ENCODE measurements at places on chromosomes 3 and 15.

DNA sequence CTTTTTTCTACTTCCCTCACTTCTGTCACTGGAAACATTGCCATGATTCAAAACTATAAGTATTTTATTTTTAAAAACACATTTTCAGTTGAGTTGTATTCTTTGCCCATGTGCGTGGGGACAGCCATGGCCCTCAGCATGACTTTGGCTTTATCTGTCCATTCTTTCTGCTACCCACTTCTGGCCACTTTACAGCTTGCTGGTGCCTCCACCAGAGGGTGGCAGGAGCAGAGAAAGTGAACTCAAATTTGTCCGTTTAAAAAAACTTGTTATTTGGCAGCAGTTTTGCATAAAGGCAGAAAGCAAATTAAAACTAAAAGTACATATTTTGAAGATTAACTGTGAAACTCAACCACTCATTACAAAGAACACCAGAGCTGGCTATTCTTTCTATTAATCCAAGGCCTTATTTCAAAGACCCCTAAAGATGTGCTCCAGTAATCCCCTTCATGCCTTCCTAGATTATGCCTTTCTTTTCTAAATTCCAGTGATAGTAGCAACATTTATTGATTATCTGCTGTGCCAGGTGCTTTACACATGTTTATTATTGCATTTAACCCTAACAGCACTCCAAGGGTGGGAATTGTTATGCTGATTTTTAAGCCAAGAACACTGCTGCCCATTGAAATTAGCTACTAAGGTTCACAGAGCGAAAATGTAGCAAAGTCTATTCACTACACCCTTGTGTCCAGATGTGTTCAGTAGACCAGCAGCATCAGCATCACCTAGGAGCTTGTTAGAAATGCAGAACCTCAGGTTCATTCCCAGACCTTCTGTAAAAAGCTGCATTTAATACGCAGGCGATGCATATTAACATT, 134.8 kb downstream of the THRB start:
- no peak for DNase-seq

DNA sequence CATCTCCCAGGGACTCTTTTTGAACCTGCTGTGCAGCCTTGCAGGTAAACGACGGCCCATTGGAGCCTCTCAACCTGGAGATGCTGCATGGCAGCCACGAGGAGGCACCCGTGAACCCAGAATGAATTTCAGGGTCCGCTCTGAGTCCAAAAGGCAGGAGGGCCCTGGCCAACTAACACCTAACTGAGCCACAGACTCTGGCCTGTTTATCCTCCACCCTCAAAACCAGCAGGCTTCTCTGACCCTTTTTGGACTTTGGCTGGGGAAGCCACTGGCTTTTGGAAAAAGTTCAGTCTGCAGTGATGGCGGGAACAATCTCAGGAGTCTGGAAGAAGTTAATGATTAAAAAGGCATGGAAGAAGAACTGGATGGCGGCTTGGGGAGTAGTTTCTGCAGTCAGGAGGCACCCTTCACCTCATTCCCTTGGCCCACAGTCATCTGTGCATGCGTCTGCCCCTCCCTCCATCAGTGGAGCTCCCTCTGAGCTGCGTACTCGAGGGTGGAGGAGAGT, 4.1 kb downstream of the PXYLP1 start:
- no peak for DNase-seq

DNA sequence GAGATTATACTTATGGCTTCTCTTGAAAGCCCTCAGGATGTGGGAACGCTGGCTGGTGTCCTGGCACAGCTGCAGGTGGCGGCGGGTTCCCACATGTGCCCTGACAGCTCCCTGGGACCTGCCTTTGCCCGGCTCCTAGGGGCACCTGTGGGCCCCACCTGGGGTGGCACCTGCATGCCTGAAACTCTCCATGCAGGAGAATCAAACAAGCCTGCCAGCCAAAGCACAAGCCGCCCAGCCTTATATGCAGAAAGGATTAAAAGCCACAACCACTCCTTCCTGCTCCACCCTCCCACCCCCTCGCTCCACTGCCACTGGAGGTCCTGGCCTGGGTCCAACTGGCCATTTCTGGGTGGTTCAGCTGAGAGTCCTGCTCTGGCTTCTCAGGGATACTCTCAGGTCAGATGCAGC, 18.1 kb downstream of the TRPM1 start:
- DNase-seq: peak; percentile 44

DNA sequence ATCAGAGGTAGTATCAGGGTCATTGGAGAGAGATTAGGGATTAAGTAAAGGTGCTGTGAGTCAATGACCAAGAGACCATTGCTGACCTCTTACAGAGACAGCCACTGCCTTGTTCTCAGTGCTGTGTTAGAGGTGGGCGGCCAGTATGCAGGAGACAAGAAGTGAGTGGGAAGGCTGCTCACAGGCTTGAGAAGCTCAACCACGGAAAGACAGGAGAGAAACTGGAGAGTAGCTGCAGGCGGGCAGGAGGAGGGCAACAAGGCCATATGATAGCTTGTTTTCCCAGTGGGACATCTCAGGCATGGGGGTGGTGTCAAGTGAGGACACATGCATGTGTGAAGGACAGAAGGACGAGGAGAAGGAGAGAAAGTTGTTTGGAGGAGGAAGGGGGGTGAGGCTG, 237.3 kb downstream of the PDCD6IP start:
- DNase-seq: no peak

DNA sequence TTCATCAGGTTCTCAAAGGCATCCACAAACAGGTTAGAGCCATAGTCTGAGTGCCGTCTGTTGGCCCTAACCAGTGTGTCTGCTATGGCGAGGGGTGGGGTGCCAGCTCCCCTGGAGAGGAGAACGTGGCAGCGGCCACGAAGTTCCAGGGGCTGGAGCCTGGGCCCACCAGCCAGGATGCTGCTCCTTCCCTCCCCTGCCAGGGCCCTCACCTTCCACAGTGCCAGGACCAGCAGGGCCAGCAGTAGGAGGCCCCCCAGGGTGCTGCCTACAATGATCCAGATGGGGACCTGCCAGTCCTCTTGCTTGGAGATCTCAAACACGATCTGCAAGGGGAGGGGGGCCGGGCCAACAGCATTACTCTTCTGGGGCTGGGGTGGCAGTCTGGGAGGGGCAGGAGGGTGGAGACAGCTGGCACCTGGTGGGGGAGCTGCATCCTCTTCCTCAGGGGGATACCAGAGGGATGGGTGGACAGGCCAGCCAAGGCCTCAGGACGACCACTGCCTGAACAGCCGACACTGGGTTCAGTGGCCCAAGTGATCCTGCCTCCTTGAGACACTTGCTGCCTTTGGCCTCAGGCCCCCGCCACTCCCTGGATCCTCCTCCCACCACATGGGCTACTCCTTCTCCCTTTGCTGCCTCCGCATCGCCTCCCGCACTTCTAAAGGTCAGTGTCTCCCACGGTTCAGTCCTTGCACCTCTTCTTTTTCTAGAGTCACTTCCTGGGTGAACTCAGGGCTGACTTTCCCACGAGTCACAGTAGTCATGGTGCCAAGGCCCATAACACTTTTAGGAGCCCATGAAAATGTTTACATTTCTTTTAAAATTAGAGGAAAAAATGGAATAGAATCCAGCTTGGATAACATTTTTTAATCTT, 26.3 kb downstream of the FEM1B start:
- peak; percentile 78 for DNase-seq

DNA sequence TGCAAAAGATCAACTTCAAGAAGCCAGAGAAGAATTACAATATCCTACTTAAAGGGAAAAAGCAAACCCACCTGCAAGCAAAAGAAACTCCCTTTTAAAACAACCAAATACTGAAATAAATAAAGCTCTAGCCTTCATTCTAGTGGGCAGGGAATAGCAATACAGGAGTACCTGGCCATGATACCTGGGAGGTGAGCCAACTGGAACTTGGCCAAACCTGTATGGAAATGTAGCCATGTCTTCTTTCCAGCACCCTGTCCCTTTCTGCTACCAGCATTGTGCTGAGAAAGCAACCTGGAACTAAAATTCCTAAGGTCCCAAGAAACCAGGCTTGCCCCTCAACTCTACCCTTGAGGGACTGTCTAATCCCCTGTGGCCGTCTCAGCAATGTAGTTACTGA, 530.0 kb downstream of the EPHB1 start:
- no peak for DNase-seq

DNA sequence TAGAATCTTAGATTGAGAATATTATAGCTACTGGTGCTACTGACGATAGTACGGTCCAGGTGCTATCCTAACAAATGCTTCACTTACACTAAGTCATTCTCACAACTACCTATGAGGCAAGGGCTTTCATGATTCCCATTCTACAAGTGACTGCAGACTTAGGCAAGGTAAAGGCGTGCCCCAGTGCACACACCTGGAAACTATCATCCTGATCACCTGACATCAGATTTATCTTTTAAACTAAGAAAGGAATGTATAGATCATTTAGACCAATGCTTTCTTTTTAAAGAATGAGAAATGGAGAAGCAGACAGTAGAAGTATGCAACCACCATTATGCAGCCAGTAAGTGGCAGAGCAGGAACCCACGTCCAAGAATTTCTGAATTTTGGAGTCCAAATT, 59.2 kb upstream of the LRRN1 start:
- DNase-seq: no peak

DNA sequence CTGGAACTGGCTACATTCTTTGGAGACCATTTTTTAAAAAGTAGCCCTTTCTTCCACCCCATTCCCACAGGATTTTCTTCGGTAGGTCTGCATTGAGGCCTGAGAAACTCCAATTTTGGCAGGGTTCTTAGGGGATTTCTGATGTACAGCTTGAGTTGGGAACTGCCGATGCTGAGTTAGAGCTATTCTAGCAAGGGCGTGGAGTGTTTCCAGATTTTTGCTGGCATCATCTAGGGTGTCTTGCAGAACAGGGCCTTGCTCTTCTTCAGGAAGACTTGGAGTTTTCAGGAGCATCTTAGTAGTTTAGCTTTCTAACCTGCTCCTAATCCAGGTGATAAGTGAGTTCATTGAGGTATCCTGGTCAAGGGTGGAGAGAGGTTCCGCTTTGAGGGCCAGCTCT, 41.0 kb downstream of the SV2B start:
- DNase-seq: no peak

DNA sequence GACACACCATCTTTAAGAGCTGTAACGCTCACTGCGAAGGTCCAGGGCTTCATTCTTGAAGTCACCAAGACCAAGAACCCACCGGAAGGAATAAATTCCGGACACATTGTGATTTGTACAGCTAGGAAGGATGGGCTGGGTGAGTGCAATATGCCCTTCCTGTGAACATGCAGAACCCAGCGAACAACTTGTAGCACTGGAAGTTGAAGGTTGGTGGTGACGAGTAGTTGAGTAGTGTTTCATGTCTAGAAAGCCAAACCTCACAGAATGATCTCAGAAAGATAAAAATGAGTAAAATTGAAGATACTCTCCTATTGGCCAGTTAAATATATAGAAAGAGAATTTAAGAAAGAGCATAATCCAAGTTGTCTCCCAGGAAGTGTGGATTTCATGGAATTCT, 462.2 kb upstream of the CFAP20DC start:
- no peak for DNase-seq

GRCh38 chr3:58022490-58022889, 14.3 kb downstream of the FLNB start:
- peak; percentile 51 for DNase-seq

DNA sequence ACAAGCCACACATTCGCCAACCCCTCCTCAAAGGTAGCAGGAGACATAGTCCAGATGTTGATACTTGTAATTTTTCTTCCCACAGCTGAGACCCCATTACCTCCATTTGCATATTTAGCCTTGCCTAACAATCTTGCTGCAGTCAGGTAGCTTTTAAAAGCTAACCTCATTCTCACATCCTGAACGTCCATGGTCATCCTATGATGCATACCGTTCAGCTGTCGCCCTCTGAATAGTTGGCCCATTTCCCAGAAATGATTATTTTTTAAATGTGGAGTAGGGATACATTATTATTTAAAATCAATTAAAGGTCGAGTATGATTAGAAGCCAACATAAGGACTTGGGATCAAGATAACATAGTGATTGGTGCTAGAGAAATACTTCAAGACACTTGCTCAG, 165.0 kb downstream of the MEX3B start:
- DNase-seq: no peak

DNA sequence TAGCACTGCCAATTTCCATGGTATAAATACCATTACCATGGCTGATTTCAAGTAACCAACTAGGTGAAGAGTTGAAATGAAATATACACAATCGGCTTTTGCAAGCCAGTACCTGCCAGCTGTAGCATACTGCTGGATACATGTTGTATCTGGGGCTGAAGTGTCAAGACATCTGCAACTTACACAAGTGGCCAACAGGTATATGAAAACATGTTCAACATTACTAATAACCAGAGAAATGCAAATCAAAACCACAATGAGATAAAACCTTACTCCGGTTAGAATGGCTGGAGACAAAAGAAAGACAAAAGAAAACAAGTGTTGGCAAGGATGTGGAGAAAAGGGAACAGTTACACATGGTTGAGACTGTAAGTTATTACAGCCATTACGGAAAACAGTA, 11.6 kb downstream of the ATOSA start:
- DNase-seq: no peak

DNA sequence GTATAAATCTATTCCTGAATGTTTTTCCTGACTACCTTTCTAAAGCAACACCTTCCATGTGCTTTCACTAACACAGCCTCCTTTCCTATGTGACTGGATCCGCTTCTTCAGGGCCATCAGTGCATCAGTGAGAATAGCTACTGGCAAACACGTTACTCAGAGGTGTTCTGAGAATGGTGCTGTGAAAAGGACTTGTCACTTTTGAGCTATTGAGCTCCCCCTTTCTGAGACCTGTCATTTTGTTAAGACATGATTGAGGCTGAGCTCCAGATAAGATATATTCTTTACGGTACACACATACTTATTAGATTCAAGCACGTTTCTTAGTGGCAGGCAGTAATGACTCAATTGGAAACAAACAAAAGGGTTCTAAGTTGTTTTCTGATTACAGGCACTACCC, 45.0 kb upstream of the ADCY5 start:
- no peak for DNase-seq

DNA sequence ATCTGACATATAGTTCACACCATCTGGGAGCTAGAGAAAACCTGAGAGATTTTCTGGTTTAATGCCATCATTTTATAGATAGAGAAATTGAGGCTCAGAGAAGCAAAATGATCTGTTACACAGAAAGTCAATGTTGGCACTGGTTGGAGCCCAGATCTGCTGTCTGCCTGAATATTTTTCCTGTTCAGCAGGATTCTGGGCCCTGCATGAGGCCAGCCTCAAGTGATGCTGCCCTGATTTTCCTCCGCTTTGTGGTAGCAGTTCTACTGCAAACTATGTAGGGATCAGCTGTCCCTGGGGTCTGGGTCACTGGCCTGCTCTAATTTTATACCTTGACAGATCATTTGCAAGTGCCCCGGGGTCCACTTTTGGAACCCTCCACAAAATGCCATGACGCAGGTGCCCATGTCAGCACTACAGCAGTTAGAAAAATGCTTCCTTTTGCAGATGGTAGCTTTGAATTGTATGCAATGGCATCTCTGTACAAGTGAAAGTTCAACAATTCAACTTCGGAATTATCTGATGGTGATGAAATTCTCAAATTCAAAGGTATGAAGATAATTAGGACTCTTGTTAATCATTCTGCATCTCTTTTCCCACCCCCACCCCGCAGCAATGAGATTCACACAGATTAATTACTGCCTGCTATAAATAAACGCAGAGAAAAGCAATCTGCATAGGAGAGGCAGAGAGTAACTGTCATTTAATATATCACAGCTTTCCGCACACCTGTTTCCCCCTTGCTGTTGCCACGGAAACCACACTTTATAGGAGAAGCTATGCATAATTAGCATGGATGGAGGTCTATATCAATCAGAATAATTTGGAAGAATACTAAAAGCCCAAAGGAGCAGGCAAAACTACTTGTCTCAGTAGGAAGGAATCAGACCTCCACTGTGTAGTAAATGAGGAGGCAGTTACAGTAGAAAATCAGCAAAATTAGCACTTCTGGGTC, 222.6 kb downstream of the PDCD6IP start:
- no peak for DNase-seq
